Stimulated activated CD8-positive, alpha-beta memory T cell treated with anti-CD3 and anti-CD28 coated beads, Interleukin-4, amount 100 ng/mL, for 4 hours (primary cell): ENCODE measurements at places on chromosomes 4 and X.
A peak's percentile ranks its signal among the peaks of the same experiment; 100 is the strongest.

DNA sequence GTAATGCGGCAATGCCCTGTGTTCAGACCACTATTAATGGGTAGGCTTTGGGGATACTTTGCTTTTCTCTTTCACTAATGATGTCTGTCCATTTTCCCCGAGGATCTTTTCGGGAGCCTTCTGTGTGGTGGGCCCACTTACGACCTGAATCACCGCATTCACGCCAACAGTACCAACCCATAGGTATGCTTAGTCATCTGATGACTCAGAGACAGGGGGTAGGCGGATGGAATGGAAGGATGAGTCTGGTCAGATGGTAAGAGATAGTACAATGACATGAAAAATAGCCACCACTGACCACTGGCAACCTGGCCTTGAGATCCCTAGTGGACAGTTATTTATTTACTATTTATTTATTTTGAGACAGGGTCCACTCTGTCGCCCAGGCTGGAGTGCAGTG is 76.0 kb upstream of the DHRSX start:
- DNase-seq = no peak

- DNase-seq = peak; percentile 58
Measured at GRCh38 chrX:40097504-40098263, at the start of gene BCOR. TSS of gene BCOR (minus strand) at chrX:40097958. CDS start at chrX:40077929, 20,029 bp downstream.

DNA sequence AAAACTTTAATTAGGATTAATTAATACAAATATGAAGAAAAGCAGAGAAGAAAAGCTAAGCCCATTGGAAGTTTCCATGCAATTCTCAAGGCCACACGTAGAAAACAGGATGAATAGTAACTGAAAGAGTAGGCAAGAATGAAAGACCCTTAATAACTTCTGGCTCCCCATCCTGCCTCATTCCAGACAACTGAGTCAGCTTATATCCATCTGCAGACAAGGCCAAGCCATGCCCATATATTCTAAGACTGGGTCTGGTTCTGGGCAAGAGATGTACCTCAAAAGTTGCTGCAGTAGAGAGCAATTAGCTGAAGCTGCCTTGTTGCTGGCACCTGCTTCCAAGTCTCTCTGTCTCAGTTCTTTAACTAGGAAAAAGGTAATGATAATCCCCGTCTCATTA is 244.1 kb downstream of the GPC3 start:
- no peak for DNase-seq

DNA sequence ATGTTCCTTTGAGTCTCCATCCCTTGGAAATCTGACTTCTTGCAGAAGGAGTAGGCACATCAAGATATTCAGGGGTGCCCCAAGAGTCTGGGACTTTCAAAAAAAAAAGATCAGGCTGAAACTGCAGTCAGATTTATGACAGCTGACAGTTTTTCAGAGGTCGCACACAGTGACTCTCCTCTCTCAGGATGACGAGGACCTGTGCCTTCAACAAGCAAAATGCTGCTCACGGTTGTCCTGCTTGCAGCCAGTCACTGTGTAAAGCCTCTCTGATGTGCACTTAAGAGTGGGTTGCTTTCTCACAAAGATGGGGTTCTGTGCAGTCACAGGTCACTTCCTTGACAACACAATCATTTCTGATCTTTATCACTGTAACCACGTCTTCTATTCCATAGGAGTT is 178.2 kb downstream of the PTTG2 start:
- DNase-seq = no peak

DNA sequence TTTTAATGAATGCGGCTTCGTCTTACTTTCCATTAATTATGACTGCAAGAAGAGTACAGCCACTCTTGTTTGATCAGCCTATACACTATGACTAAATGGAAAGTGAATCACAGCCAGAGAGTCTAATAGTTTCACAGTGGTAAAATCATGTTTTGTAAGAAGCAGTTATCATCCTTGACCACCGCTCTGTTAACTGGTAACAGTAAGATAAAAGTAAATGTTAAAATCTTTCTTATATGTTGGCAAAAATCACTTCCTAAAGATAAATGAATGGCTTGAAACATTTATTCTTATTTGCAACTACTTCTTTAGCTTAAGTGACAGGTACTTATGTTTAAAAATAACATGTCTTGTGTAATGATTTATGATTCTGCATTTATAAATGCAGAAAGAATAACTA is 13.2 kb downstream of the GALNT7 start:
- no peak for DNase-seq

DNA sequence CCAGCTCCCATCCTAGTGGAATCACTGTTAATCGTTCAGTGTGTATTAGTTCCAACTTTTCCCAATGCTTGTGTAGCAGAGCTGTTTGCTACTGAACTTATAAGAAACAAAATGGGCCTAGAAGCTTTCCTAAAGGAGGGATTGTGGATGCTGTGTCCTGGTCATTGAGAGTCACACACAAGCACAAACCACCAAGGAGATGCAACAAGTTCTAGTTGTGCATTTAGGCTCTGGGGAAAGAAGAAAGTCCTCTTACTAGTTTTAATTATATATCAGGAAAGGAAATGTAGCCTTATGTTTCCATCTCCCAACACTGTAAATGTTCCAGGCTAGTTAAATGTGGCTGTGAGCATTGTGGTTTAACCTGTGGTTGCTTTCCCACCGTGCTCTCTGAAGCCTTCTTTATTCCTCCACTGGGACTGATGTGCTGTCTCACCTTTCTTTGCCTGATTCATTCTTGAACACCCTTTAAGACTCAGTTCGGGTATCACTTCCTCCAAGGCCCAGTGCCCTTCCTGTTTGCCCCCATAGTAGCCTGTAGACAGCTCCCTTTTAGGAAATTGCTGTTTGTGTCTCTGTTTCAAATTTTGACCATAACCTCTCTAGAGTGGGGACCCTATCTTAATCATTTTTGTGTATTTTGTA is 34.3 kb downstream of the ATP10D start:
- DNase-seq = no peak

GRCh38 chr4:106264331-106264728 is 51.7 kb downstream of the TBCK start:
- DNase-seq = no peak

DNA sequence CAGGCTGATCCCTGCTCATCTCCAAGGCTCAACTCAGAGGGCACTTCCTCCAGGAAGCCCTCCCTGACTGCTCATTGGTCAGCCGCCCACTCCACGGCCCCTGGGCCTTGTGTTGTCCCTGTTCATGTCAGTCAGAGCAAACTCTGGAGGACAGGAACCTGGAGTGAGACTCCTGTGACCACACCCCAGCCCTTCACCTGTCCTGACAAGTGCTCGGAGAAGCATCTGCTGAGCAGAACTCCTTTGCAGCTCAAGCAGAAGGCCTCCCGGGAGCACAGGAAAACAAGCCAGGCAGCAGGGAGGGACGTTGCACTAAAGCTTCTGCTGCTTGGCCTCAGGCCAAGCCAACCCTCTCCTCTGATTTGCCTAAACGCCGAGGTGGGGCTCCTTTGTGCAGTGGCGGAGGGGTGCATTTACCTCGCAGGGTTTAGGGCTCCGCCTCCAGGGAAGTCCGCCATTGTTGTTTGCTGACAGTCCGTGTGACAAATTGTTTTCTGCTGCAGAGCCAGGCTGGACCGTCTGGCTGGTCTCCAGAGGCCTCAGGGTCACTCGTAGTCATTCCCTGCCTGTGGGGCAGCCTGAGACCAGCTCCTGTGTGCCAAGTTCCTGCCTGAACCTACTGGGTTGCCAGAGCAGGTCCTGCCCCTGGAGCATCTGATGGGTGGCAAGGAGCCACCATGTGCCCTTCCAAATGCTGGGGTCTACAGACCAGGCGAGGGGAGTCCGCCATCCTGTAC is 61.8 kb downstream of the C4orf50 start:
- DNase-seq = no peak

- DNase-seq = no peak
Measured at GRCh38 chrX:10795721-10796120, 175.3 kb upstream of the MID1 start.

DNA sequence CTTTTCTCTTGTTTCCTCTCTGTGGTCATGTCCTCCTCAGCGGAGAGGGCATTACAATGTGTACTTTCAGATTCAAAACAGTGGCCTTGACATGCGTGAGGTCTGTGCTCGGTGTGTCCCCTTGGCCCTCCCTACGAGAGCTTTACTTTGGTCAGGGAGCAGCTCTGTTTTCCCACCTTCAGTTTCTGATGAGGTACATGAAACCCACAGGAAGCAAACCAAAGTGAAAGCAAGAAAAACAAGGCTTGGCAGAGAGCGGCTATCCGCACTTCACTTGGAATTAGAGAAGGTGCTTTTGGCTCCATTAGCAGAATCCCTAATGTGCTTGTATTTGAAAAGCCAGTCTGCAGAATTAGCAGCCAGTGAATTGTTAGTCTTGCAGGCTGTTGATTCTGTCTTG is 19.5 kb upstream of the BOD1L1 start:
- no peak for DNase-seq

GRCh38 chr4:87010192-87010591 is 75.4 kb downstream of the AFF1 start:
- DNase-seq = no peak

DNA sequence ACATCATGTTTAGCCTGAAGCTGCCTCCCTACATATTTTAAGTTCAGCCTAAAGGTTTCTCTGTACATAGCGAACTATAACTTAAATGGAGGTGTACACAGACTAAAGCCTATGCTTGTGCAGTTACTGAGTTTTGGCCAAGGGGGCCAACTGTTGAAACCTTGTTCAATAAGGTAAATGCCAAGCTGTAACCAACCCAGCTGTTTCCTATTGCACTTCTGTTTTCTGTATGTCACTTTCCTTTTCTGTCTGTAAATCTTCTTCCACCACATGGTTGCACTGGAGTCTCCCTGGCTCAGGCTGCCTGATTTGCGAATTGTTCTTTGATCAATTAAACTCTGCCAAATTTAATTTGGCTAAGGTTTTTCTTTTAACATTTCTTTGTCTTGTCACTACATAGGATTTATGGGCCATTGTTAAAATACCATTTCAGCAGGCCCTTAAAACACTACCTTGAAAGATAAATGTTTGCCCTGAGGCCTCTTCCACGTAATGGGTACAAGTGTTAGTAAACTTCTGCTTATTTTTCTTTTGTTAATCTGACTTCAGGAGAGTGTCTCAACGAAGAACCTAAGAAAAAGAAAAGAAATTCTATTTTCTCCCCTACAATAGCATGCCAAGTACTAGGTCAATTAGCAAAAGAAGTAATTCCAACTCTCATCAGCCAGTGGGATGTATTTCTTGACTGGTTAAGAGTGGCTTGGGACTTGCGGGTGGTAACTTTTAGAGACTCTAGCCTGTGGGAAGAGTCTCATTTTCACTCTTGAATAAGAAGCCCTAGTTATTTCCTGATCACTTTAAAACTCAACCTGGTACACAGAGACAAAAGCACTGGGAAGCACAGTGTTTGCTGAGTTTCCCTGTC is 45.7 kb upstream of the PRSS12 start:
- no peak for DNase-seq
